ENCODE measurements at places on chromosomes 12 and 14. TPM values are rescaled to one million over a fixed set of nuclear protein-coding genes. Genes with fewer than 3 reads are reported as not detected.

Gene CMA1
- not detected for total RNA-seq

Gene LRTM2
- total RNA-seq: not detected

Gene CIDEB
- total RNA-seq: 1.3 TPM

Gene ZNF84
- 6.4 TPM for total RNA-seq

Gene ADGRD1
- total RNA-seq: 0.84 TPM

Gene TSPAN11
- total RNA-seq: 0.50 TPM

Gene EMP1
- 471 TPM for total RNA-seq

Gene CTSG
- total RNA-seq: not detected

Gene CYP46A1
- not detected for total RNA-seq

Gene TCL1A
- not detected for total RNA-seq

Gene C12orf42
- not detected for total RNA-seq

Gene IRAK3
- 9.4 TPM for total RNA-seq

Gene HSPB8
- total RNA-seq: 5.6 TPM

Gene NANOG
- not detected for total RNA-seq

Gene DEPDC4
- 1.9 TPM for total RNA-seq

Gene TMEM253
- total RNA-seq: not detected

Gene MIP
- not detected for total RNA-seq

Gene SLC25A3
- 1,140 TPM for total RNA-seq

Measured in bronchus fibroblast of lung (primary cell).